ENCODE measurements at places on chromosomes 12 and 14.

DNA sequence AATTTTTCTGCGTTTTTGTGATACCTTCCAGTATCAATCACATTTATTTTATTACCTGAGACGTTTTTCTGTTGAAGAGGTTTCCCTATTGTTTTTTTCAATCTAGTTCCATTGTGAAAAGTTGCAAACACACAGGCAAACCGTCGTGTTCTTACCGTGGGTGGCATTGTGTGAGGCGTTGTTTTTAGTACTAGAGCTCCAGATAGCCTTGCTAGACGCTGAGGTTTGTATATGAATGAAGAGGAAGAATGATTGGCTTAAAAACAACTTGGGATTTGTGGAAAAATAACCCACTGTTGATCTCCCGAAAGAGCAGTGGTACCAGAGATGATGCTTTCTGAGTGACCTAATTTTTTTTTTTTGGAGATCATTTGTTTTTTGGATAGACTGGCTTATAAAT lies 1.0 kb downstream of the SOCS4 start:
- DNase-seq = no peak

GRCh38 chr14:71554959-71555612 lies 377.1 kb upstream of the RGS6 start:
- DNase-seq = no peak

DNA sequence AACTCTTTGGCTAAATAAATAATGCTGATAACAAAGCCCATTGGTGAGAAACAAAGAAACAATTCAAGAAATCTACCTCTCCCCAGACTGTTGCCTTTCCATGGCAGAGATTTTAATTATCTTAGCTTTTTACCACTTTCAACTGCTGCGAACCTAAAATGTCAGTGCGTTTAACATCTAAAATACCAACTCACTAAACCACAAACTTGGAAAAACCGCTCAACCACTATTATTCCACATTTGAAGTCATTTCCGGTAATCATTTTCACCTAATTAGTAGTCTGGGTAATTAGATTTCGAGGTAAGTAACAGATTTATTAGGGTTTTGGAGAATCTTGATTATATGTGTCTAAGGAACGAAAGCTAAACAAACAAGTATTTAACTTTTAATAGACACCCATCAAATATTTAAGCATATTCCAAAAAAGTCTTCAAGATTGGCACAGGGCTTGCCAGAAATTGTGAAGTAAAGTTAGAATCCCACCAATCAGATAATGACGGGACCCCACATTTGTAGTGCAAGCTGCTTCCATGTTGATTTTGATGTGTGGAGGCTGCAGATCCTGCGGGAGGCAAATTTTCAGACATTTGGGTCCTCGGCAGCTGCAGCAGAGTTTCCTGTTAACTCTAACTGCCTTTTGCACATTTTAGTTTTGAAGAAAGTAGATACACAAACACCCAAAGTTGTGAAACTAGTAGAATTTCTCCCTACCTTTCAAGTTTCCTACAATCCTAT lies 4.1 kb downstream of the OTX2 start:
- no peak for DNase-seq

GRCh38 chr12:14408208-14408607 lies 42.7 kb downstream of the ATF7IP start:
- DNase-seq = no peak

GRCh38 chr14:50082308-50082742 lies 34.0 kb downstream of the VCPKMT start:
- DNase-seq = no peak

All from stimulated activated CD4-positive, alpha-beta T cell treated with anti-CD3 and anti-CD28 coated beads, Interleukin-1b, Interleukin-23, amount 100 ng/mL, for 24 hours (primary cell).